ENCODE measurements at places on chromosomes 2 and 18. TPM values are rescaled to one million over a fixed set of nuclear protein-coding genes. Genes with fewer than 3 reads are reported as not detected.

Gene GREB1
- 0.26 TPM for total RNA-seq

Gene NEU2
- total RNA-seq, result not detected

Gene FAM117B
- 3.0 TPM for total RNA-seq

Gene PLA2R1
- 22.3 TPM for total RNA-seq

Gene COL3A1
- 6.9 TPM for total RNA-seq

Gene MC4R
- not detected for total RNA-seq

Gene CRACDL
- total RNA-seq, result 0.54 TPM

Gene ALPP
- total RNA-seq, result not detected

All from dermis lymphatic vessel endothelial cell (primary cell).